ENCODE measurements at places on chromosomes 1 and 21.

- DNase-seq, result no peak
Measured at GRCh38 chr1:84330125-84330984, 28.8 kb downstream of the SAMD13 start.

DNA sequence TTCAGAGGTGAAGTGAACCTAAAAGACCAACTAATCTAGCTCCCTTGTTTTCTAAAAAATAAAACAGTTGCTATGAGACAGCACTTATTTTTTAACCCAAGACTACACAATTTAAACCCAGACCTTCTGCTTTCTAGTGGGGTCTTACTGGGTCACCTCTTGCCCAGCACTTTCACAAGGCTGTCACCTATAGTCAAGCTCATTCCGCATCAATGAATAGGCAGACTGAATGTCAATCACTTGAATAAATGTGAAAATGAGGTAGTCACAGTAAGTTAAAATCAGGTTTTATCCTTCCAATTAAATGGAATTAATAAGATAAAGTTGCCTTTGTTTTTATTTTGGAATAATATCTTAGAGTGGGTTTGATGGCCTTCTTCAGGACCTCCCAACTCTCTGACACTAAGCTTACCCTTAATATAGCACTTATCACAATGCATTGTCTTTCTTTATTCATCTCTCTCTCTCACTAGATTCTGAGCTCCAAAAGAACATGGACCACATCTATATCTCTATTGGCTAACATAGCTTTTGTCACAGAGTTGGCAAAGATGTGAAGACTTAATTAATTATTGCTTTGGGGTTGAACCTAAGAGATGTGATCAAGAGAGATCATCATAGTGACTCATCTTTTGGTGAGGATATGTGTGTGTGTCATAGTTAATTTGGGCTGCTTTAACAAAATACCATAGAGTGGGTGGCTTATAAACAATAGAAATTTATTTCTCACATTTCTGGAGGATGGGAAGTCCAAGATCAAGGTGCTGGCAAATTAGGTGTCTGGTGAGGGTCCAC, 248.7 kb upstream of the DAB1 start:
- DNase-seq, result no peak

- DNase-seq, result no peak
Measured at GRCh38 chr1:4600615-4601460, 53.6 kb upstream of the AJAP1 start.

DNA sequence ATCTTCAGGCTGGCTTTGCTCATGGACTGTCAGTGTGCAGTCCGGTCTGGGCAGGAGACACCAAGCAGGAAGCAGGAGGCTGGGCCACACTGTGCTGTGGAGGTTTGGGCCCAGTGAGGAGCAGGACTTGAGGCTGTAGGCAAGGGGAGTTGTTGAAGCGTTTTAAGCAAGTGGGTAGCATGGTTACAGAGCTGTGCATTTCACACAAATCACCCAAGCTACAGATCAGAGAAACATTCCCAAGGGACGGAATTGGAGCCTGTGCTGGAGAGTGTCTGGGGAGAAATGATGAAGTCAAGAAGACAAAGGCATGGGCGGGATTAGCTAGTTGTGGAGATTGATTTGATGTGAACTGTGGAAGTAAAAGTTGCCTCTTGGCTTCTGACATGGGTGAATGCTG, 60.9 kb downstream of the KIF21B start:
- DNase-seq, result no peak

- DNase-seq, result no peak
Measured at GRCh38 chr1:203091761-203092330, 6.0 kb upstream of the MYOG start.

DNA sequence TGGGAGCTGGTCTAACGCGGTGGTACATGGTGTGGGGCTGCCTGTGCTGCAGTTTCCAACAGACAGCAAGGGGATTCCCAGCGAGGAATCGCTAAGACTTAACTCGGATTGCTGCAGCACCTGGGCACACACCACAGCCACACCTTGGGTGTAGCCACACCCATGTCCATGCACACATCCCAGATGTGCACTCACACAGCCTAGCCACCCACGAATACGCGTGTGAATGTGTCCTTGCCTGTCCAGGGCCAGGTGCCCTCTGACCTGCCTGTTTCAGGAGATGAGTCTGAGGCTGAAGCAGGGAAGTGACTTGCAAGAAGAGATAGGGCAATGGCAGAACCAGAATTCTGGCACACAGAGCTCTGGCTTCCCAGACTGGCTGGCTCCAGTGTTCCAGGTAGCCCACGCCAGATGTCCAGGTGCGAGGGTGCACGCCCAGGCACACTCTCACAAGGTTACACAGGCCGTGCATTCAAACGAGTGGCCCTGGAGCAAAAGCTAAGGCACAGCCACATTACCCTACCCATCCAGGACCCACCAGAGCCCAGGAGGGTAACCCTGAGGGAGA, 272.7 kb downstream of the TRABD2B start:
- no peak for DNase-seq

DNA sequence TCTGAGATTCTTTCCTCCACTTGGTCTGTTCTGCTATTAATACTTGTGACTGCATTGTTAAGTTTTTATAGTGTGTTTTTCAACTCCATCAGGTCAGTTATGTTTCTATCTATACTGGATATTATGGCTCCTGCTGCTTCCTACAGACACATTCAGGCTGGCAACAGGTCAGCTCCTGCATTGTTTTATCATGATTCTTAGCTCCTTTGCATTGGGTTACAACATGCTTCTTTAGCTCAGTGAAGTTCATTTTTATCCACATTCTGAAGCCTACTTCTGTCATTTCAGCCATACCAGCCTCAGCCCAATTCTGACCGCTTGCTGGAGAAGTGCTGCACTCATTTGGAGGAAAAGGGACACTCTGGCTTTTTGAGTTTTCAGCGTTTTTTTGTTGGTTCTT, 37.3 kb upstream of the F3 start:
- no peak for DNase-seq

DNA sequence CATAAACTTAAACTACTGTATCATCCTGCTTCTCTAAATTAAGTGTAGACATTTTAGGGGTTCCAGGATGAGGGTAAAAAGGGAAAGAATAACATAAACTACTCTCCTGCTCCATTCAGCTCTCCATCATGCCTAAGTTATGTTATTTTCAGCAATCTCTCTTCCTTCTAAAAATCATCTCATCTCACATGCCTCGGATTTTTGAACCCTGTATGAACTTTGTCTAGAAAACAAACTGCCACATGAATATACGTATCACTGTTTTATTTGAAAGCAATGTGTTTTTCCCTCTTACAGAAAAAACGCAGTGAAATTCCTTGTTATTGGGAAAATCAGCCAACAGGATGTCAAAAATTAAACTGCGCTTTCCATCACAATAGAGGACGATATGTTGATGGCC, 32.6 kb downstream of the ZBED6 start:
- DNase-seq, result no peak

DNA sequence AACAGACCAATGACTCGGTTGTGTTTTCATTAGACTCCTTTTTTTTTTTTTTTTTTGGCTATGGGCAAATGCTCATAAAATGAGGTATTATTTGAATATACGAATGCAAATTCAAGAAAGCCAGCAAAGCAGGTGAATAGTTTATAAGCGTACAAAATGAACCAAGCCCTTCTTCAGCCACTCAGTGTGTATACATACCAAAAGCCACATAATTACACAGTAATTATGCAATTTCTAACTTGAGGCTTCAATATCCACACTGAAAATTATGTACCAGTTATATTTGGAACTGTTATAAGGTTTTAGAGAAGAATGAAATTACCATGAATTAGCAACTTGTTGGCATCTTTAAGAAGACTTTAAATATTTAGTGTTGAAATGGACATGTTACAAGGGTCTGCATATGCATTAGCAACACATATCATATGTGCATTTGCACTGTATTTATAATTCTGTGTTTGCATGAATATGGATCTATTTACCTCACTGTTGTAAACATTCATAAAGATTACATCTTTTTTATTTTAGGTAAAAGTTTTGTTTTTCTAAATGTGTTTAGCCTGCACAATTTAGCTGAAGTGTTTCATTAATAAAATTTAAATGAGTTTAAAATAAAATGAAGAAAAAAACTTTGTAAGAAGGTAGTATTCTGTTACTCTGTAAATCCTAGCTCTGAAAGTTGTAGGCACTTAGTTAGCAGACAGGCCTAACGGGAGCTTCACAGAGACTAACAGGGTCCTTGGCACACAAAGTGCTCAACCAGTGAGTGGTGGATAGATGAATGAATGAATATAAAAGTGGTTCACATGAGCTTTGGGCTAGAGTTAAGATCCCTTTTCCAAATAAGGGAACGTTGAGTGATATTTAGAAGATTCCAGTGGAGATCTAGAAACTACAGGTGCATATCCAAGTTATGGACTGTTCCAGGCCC, 241.0 kb upstream of the NFIA start:
- no peak for DNase-seq

DNA sequence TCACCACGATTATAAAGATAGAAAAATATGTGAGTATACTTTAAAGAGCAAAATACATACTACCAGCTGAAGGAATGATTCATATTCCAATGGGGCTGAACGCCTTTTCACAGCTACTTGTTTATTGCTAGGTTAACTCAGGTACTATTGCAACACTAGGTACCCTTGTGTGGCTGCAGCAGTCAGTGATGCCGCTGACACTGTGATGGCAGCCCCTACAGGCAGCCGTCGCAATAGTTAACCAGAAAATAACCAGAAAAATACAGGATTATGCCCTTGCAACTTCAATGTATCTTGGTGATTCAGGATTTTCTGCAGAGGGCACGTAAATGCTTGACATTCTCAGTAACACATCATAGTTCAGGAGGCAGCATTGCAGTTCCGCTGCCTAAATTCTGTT, 1.6 kb upstream of the MARK1 start:
- no peak for DNase-seq

DNA sequence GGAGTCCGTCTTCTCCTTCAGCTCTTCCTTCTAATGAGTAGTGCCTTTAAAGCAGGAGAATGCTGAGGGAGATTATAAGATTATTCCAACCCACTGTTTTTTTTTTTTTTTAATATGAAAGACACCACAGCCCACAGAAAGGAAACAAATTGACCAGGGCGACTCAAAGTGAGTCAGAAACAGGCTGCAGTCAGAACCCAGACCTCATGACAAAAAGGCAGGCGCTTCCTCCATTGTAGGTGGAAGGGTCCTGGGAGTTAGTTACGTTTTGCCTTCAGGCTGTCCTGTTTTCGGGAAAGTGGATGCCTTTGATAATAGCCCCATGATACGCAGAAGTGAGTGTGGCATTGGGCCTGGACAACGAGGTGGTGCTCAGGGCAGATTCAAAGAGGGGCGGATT, 21.0 kb downstream of the PLXNA2 start:
- DNase-seq, result no peak

DNA sequence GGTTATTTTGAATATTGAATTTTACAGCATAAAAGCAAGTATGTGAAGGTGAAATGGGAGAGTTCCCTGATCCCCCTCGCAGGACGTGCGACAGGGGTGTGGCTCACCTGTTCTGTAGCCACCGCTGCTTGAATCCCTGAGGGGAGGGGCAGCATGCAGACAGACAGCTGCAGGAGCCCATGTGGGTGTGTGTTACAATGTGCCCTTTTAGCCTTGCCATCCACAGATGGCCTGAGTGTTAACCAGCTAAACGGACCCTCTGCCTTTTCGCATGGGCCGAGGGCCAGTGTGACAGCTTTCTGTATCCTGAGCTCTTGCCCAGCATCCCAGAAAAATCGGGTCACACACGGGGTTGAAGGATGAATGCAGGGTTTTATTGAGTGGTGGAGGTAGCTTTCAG, 43.3 kb downstream of the JAM2 start:
- no peak for DNase-seq

- no peak for DNase-seq
Measured at GRCh38 chr1:244337839-244338238, 113.9 kb downstream of the ADSS2 start.

DNA sequence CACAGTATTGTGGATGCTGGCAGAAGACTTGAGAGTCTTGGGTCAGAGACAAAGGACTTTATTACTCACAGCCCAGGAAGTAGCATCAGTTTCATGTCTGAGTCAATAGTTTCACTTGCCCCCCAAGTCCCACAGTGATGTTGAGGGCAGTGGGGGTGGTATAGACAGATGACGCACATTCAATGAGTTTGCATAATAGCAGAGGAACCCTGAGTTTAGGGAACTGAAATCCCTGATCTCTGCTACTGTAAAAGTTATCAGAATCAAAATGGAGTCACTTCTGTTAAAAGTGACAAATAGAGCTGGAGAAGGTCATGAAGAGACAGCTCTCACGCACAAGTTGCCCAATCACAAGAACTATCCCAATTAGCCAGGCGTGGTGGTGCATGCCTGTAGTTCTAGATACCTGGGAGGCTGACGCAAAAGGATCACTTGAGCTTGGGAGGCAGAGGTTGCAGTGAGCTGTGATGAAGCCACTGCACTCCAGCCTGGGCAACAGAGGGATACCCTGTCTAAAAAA, 11.5 kb upstream of the HCRTR1 start:
- peak; percentile 24 for DNase-seq

GRCh38 chr1:183139281-183139942, 46.7 kb upstream of the LAMC2 start:
- no peak for DNase-seq

DNA sequence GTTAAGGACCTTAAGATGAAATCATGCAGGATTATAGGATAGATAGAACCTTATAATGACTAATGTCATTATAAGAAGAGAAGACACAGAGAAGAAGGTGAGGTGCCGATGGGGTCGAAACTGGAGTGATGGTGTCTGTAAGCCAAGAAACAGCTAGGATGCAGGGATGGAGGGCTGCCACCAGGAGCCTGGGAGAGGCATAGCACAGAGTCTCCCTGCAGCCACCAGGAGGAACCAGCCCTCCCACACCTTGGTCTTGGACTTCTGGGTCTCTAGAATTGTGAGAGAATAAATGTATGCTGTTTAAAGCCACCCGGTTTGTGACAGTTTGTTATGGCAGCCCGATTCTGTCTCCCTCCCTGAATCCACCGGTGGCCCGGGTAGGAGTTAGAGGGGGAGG, 337.2 kb upstream of the AJAP1 start:
- DNase-seq, result no peak

DNA sequence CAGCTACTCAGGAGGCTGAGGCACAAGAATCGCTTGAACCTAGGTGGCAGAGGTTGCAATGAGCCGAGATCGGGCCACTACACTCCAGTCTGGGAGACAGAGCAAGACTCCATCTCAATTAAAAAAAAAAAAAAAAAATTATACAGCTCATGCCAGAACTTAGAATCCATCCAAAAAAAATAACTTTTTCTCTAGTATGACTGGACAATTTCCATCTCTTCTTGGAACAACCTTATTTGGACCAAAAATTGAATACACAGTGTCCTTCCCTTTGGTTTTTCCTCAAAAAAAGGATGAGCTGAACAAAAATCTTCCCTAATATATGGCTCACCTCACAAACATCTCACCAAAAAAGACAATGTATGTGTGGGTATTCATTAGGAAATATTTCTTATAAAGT, 73.7 kb downstream of the TOR3A start:
- DNase-seq, result no peak

GRCh38 chr21:31666445-31667010, 7.0 kb downstream of the SOD1 start:
- DNase-seq, result no peak

GRCh38 chr1:212920896-212921295, 29.4 kb upstream of the VASH2 start:
- no peak for DNase-seq

GRCh38 chr1:55554611-55555010, 339.4 kb upstream of the USP24 start:
- no peak for DNase-seq

Data from CD4-positive, alpha-beta T cell treated with Interleukin-21 for 1 hour (primary cell).